ENCODE measurements at places on chromosomes 6 and 20.

DNA sequence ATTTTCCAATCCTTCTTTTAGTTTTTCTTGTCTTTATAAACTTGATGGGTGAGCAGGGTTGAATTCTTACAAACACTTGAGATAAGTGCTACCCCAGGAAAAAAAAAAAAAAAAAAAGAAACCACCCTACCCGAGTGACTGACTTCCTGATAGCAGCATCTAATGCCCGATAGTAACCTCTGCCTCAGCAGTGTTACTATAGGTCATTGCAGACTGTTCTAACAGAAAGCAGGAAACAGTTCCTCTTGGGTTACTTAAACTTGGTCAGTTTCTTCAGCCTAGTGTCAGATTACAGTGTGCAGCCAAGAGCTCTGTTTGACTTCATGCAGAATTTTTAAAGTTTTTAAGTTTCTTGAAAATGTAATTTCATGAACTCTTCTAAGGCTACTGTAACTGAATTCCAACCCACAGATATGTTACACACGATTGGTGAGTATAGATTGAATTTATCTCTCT, 2.1 kb downstream of the MYLIP start:
- peak; percentile 67 for DNase-seq

GRCh38 chr6:146560607-146561006, 17.0 kb downstream of the RAB32 start:
- DNase-seq: no peak

- peak; percentile 87 for DNase-seq
Measured at GRCh38 chr6:157235600-157236039, 87.7 kb downstream of the TMEM242 start.

DNA sequence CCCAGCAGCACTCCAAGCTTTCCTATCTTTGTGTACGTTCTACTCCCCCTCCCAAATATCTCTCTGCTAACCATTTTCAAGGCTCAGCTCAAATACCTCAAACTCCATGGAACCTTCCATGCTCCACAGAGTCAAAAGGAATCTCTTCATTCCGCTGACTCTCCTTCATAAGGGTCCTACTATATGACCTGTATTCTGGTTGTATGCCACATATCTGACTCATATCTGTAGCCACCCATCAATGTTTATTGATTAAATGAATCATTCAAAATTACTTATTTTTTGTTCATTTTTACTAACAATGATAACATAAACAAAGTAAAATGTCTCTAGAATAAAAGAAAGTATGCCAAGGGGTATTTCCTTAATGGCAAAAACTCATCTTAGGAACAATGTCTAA, 123.2 kb downstream of the ARHGAP18 start:
- no peak for DNase-seq

DNA sequence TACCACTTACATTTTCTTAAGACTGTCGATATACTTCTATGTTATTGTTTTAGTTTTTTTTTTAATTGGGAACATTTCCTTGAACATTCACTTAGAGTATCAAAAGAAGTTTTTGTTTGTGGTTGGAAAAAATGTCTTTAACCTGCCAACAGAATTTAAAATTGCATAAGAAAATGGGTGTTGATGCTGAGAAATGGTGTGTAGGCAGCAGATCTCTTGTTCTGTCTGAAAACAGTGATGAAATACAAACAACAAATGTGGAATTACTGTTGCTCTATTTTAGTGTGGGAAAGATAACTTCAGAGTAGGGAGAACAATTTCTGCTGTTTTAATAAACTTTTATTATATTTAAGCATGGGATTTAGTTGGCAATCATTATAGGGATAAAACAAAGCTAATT, 293.5 kb downstream of the CDKAL1 start:
- peak; percentile 74 for DNase-seq

DNA sequence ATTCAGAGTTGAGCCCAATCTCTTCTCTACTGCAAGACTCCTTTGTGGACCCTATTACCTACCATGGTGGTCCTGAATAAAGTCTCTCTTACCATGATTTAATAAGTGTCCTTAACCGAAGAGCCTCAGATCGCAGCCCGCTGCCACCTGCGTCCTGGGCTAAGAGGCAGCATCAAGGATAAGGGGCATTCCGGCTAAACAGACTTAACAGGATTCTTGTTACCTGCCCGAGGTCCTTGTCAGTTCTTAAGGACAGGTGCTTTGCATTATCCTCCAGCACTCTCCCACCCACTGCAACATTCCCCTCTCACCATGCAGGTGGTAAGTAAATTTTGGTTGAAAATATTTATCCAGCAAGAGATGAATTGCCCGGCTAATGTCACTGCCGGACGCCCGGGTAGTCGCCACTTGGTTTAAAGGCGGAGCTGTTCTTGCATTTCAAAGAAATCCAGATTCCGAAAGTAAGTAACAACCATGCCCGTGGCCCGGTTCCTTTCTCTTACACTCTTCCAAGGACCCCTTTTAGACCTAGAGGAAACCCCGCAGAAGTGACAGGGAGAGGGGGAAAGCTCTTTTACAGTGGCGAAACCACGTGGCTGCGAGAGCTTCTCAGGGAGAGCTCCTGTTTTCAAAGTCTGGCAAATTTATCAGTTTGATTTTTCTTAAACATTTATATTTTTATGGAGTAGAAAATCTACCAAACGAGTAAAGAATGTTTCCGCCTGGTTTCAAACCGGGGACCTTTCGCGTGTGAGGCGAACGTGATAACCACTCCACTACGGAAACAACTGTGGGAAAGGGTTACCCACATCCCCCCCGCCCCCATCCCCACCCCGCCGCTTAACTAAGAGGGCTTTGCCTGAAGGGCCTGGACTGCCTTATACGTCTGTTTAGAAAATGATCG, 41.9 kb upstream of the PRSS16 start:
- DNase-seq: no peak

- no peak for DNase-seq
Measured at GRCh38 chr6:138032571-138032970, 74.6 kb downstream of the PERP start.

DNA sequence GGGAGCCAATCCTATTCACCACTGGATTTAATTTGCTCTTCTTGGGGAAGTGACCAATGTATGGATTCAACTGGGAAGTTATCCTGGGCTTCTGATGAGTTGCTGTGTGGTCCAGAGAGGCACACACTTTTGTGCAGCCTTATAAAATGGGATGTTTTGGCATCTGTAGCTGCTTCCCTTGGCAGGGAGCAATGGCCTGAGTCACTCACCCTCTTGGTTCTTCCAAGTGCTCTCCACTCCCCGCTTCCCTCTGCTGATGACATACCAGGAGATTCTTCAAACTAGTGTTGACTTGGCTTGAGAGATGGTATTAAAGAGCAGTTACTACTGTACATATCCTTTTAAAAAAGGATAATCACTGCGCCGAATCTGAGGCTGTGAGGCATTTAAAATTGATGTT, 105.8 kb downstream of the JARID2 start:
- DNase-seq: peak; percentile 89

- DNase-seq: no peak
Measured at GRCh38 chr6:157211603-157212455, 111.5 kb downstream of the TMEM242 start.

- peak; percentile 71 for DNase-seq
Measured at GRCh38 chr6:42140756-42141602, 1.4 kb downstream of the C6orf132 start.

GRCh38 chr6:73694711-73695411, 1.1 kb upstream of the CD109 start:
- peak; percentile 51 for DNase-seq

DNA sequence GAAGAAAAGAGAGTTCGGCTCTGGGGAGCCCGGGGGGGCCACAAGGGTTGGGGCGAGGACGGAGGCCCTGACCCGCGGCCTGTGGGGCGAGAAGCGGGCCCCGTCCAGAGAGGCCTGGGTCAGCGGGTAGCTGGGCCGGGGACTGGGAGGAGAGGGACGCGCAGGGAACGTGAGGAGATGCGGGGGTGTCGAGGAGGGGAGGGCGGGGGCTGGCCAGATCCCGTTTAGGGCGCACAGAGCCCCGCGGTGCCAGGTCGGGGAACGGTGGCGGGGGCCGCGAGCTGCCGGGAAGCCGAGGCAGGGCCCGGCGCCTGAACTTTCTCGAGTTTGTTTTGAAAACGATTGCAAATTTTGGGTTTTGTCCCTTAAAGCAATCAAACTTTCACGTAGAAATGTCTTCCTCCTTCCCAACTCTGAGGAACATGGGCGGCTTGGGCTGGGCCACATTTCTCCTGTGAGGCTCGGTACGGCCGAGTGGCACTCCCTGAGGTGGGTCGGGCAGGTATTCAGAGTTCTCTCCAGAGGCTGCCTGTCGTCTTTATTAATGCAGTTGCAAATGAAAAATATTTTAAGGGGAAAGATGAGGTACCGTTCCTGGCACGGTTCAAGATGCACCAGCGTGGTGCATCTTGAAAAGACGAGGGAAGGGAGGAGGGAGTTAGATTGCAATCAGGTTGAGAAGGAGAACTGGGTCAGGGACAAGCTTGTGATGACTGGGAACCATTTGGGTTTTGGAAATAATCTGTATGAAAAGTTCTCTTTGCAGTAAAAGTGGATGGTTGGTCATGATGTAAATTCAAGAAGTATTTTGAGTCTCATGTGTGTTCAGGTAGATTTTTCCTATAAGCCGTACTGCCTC, 972 bp downstream of the RNF8 start:
- peak; percentile 84 for DNase-seq

GRCh38 chr6:19501737-19502245, 335.4 kb upstream of the ID4 start:
- no peak for DNase-seq

GRCh38 chr6:115898246-115898645, 162.4 kb downstream of the FRK start:
- no peak for DNase-seq

DNA sequence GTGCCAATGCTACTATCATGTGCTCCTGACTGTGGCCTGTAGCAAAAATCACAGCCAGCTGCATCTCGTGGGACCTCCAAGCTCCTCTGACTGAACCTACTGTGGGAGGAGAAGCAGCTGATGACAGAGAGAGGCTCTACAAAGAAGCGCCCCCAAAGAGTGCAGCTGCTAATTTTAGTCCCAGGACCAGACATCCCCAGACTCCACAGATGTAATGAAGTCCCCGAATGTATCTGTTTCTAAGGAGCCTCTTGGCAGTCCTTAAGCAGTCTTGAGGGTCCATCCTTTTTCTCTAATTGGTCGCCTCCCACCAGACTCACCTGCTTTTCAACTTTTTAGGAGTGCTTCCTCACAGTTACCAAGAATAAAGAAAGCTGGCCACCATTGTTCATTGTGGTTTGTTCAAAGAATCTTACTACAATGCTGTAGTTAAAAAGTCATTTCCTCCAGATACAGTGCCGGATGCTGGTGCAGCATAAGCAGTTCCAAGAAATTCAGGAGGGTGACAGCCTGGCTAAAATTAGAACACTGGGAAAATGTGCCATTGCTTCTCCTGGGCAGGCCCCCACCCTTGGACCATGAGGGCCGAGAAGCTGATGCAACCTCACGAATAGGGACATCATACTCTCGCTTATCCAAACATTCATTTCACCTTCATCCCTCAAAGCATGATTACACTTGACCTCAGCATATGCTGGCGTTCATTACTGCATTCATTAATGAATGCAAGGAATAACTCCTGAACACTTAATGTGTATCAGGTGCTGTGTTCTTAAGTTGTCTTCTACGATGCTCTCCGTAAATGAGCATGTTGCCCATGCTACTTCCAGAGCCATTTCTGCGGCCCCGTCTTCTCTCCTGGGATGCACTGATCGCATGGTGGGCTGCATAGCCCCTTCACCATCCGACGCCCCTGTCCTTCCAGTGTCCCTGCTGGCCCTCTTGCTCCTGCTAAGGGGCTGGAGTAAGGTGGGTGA, 66.4 kb downstream of the LY86 start:
- peak; percentile 46 for DNase-seq

GRCh38 chr6:162525181-162525580, 202.4 kb downstream of the PRKN start:
- no peak for DNase-seq

DNA sequence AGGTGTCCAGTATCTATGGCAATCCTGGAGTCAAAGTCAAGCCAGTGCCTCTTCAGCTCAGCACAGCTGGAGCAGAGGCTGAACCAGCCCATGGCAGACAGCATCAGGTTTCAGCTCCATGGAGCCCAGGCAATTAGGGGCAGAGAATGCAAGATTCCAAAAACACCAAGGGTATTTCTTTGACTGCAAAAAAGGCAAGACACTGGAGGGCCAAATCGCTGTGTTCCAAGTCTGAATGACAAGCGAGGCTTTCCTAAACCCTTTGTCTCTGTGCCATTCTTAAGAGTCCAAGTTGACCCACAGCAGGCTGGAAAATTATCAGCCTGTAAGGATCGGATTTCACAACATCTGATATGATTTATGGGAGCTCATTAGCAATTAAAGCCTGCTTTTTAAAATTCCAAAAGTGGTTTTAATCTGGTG, 49.7 kb upstream of the TGM3 start:
- DNase-seq: no peak

DNA sequence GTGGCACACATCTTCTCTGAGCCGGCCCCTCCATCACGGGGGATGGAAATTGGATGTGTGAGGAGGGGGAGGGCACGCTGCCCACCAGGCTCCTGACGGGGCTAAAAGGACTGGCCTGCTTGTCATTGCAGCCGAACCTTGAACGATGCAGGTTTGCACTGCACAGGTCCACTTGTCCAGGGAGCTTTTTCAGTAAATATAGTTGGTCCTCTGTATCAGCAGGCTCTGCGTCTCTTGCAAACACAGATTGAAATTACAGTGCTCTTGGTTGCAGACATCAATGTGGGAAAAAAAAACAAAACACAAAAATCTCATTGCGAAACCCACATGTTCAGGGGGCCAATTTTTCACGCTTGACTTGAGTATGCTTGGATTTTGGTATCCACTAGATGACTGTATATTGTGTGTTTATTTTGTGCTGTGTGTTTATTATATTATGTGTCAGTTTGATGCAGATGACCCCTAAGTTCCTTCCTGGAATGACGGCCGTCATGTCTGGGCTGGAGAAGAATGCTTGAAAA, 29.2 kb downstream of the ERMARD start:
- DNase-seq: no peak

DNA sequence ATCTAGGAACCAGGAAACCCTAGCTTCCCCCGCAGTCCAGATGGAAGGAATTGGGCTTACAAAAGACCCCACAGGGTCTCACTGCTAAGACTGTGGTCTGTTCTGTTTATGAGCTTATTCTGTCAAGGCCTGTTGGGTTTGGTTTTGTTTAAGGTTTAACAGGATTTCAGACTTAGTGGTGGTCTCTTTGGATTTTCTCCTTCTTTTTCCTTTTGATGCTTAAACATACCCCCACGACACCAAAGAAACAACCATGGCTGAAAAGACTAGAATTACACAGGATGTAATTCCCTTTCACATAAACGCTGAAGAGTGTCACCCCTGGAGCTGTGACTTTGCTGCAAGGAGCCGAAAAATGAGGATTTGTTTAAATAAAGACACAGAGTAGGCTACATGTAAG, 408.6 kb downstream of the PREX1 start:
- DNase-seq: no peak

DNA sequence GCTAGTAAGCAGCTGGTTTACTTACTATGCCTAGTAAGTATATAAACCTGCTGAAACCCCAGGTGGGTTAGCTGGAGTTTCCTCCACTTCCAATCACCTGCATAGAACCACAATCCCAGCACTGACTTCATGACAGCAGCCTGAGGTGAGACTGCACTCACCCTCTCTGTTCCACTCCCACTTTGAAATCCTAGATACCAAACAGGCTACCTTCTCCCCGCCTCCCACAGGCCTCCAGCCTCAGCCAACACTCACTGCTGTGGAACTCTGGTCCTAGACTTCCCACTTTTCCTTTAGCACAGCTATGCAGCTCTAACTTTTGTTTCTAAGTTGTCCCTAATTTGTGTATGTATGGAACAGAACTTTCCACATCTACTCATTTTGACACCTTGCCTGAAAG, 149.7 kb upstream of the ARID1B start:
- no peak for DNase-seq
